EH (cell line): ENCODE measurements at places on chromosomes 3 and 15.

DNA sequence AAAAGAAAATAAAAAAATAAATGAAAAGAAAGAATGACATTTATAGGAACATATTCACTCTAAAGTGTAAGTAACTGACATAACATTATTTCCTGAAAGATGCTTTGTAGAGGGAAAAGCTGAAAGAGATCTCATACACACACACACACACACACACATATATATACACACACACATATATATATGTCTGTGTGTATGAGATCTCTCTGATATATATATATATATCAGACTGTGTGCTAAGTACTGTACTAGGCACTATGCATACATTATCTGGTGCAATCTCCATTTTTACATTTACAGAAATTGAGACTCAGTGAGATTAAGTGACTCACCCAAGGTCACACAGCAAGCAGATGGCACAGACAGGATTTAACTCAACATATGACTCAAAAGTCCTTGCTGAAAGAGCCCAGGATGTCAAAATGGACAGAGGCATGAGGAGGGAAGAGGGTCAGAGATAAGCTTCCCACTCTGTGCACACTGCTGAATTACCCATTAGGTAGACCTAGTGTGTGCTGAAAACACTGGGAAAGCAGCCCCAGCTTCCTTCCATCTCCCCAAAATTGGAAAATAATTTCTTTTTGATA, 15.0 kb downstream of the BHLHE40 start:
- DNase-seq: peak; percentile 69

DNA sequence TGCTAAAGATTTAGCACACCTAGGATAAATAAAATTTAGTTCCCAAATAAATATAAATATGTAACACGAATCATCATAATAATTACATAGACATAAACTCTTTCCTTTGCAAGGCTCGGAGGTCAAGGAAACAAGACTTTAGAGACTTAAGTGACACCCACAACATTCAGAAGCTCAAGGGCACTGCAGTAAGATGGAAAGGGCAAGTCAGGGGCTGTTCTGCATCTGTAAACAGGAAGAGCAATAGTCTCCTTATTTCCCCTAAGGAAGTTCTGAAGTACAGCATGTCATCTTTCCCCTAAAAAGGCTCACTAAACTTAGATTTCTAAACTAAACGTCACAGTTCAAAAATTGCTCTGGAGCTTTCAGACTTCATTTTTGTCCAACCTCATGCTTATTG, 26.9 kb upstream of the KBTBD8 start:
- DNase-seq: no peak

DNA sequence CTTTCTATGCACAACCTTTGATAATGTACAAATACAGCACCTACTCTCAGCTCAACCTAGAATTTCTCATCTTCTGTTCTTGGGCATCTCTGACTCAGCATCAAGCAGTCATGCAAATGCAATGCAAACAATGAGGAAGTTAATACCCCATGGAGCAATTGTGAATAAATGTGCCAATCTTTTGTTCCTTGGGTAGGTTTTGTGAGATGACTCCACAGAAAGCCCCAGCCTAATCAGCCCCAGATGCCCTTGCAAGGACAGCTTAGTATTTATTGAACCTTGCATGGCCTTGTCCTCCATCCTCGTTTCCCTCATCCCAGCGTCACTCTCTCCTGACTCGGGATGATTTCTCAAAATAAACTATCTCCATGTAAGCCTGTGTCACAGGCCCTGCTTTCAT, 494.7 kb upstream of the NECTIN3 start:
- peak; percentile 98 for DNase-seq

- no peak for DNase-seq
These were observed 48.8 kb downstream of the GLB1 start for GRCh38 chr3:33047842-33048834.

- DNase-seq: no peak
These were observed 460.8 kb downstream of the SOX2 start for GRCh38 chr3:182172534-182172933.
